Left ventricle myocardium inferior (tissue), 1 donor: ENCODE measurements at places on chromosomes 12 and 14. TPM values are rescaled to one million over a fixed set of nuclear protein-coding genes. Genes with fewer than 3 reads are reported as not detected.
A peak's percentile ranks its signal among the peaks of the same experiment; 100 is the strongest.

DNA sequence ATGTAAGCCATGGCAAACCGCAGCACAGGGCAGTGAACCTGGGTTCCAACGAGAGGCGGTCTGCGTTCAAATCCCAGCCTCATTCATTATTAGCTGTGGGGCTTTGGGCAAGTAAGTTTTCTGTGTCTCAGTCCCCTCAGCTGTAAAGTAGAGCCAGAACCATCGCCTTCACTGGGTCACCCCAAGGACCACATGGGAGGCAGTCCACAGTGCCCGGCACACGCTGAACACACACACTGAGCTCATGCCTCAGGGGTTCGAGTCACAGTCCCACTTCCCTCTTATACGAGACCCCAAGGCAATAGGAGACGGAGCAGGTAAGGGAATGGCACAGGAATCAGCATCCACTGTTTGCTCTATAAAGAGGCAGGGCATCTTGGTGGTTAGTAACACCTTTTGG is 19.1 kb downstream of the LRTM2 start:
- no peak for DNase-seq

DNA sequence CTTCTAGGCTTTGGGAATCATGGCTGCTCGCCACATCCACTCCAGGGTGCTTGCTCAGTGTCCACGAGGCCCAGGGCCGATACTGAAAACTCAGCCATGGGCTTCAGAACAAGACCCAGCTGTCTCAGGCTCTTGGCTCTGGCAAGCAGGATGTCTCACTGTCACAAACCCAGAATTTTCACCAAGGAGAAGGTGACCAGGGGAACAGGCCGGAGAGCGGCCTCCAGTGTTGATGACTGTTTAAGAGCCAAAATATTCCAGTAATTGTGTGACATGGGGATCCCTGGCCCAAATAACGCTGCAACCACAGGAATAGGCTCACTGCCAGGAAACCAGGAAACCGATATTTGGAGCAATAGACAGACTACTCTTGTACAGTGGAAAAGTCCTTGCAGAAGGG is 9.8 kb upstream of the SERPINA5 start:
- DNase-seq: peak; percentile 26

DNA sequence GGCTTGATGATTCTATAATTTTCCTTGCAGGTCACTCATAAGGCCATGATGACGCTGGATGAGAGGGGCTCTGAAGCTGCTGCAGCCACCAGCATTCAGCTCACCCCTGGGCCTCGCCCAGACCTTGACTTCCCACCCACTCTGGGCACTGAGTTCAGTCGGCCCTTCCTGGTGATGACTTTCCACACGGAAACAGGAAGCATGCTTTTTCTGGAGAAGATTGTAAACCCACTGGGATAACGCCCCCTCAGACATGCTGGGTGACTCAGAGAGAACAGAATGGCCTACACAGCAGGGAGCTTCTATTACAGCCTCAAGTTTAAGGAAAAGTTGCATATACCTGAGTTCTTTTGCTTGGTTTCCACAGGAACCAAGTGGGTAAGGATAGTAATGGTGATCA is 34.3 kb downstream of the SERPINA3 start:
- DNase-seq: no peak

DNA sequence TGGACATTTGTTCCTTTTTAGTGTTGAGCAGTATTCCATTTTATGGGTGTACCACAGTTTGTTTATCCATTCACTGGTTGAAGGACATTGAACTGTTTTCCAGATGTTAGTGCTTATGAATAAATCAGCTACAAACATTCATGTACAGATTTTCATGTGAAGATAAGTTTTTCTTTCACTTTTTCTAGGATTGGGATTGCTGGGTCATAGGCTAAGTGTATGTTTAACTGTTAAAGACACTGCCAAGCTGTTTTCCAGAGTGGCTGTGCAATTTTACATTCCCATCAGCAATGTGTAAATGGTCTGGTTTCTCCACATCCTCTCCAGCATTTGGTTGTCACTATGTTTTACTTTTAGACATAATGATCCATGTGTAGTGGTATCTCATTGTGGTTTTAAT is 14.0 kb upstream of the NID2 start:
- DNase-seq: no peak

GRCh38 chr12:11711651-11712327 is 62.3 kb downstream of the ETV6 start:
- no peak for DNase-seq

DNA sequence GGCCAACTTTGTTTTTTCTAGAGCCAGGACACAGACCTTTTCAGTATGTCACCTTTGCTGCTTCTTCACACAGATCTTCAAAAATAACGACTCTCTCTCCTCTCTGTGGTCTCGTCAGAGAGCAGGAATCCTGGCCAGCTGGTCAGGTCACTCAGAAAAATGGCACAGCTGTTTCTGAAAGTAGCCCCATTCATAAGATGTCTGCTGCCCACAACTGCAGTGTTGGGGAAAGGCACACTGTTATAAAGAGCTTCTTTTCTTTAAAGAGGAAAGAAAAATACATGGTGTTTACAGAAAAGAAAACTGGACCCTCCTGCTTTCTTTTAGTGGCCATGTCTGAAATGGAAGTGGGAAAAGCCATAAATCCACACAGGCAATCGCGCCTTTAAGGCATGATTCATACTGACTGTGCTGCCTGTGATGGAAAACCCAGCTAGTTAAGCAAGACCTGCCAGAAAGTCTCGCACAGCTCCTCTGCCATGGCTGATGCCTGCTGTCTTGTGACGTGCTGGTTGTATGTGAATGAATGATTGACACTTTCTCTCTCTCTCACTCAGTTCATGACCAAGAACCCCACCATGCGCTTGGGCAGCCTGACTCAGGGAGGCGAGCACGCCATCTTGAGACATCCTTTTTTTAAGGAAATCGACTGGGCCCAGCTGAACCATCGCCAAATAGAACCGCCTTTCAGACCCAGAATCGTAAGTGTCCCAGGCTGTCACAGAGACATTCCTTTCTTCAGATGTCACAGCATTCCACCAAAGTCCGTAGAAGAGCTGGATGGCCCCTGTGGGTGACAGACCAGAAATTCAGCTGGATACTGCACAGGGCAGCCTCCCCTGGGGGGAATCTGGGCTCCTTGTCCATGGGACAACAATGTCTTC is 147.9 kb upstream of the HIF1A start:
- DNase-seq: no peak

DNA sequence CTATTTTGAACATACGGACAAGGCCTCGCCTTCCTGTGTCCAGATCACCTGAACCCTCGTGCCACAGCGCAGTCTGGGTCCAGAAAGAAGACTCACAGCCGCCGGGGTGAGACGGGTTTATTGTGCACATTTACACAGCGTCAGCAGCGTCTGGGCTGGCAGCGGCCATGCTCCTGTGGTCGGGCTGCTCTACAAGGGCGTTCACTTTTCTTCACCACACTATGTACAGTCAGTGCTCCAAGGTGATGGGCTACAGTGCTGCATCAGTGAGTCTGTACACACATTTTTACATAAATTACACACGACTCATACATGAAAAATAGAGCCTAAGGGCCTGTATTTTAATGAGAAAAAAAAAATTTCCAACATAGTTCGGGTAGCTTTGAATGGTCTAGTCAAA is 18.0 kb downstream of the ZFYVE21 start:
- no peak for DNase-seq

DNA sequence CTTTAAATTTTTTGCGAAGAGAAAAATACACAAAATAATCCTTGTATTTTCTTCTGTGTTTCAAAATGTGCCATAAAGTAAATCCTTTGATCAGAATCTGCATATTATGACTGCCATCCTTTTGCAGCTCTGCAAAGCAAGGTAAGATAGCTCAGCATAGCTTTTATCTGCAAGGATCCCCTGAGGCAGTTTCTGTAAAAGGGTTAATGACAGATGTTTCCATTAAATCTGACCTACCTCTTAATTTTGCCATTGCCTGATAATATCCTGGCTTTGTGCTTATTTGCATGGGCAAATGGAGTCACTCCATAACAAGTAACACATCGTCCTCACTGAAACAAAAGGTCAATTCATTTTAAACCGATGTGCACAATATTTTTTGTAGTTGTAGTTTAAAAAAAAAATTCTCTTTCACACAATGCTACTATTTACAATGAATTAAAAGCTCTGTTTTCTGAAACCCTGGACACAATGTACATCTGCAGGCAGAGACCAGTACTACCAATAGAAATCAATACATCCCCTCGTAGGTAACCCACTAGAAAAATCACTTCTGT is 108.5 kb upstream of the SOX5 start:
- DNase-seq: no peak

PLBD1 gene
- 29.1 TPM for total RNA-seq

DNA sequence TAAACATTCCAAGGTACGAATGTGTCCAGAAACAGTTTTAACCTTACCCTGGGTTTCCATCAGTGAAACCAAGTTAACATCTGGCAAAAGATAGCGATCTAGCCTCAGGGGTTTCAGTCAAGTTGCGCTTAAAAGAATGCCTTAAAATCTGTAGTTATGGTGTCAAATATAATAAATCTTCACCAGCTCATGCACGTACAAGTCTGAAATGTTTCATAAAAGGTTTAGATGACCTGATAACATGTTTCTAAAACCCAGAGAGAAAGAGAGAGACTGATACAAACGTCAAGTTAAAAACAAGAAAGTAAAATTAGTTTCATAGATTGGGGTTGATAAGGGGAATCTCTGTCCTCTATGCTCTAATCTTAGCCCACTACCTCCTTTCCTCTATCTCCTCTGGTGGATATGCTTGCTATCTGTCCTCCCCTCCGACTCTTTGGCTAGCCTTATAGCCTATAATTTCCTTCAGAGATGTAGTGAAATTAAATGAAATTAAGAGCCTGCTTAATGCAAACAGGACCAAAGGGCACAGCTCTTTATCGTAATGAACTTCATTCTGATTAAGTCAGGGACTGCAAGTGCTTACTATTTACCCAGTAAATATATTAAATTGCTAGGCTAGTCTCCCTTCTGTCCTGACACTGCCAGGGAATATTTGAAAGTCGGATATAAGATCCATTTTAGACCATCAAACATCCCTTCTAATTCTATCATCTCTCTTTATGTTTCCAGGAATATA is 18.4 kb upstream of the FOS start:
- DNase-seq: no peak

TGM1 gene
- total RNA-seq: 0.96 TPM

ZDHHC22 gene
- total RNA-seq: not detected

MIP gene
- not detected for total RNA-seq

- DNase-seq: no peak
These were observed 338.0 kb downstream of the RMST start for GRCh38 chr12:97800561-97800960.

DNA sequence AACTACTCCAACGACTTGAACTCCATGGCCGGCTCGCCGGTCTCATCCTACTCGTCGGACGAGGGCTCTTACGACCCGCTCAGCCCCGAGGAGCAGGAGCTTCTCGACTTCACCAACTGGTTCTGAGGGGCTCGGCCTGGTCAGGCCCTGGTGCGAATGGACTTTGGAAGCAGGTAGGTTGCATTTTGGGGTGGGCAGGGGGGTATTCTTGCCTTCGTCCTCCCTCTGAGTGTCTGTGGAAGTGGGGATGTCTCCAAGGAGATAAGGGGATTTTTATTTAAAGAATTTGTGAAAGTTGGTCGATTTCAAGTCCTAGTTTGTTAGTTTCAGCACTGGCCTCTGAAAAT is 1.3 kb downstream of the ASCL1 start:
- DNase-seq: no peak

SLC10A1 gene
- not detected for total RNA-seq

DNA sequence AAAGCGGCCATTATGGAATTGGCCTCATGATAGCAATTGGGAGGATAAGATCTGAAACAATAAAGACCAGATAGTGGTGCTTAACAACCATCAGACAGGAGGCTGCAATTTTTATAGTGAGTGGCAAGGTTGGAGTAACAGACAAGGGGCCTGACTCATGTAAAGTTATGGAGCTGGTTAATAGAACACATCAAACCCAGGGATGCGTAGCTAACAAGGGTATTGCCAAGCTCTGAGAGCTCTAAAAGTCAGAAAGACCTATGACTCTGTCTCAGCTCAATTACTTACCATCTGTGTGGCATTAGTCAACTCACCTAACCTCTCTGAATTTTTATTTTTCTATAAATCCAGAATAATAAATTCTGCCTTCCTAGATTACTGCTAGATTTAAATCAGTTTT is 1731.5 kb upstream of the FLRT2 start:
- no peak for DNase-seq

- DNase-seq: no peak
These were observed 12.5 kb upstream of the CLEC4E start for GRCh38 chr12:8553088-8553627.

CPM gene
- total RNA-seq: 6.3 TPM

SLCO1B3 gene
- total RNA-seq: 0.60 TPM

GRCh38 chr12:117903110-117903840 is 65.5 kb downstream of the KSR2 start:
- DNase-seq: no peak

IAPP gene
- not detected for total RNA-seq

GRCh38 chr14:54621686-54622085 is 54.8 kb downstream of the SAMD4A start:
- no peak for DNase-seq

GRCh38 chr14:102499401-102500157 is 10.0 kb downstream of the ANKRD9 start:
- peak; percentile 88 for DNase-seq

- peak; percentile 33 for DNase-seq
These were observed 543.2 kb upstream of the TBX3 start for GRCh38 chr12:115227137-115227615.

SYNDIG1L gene
- 0.11 TPM for total RNA-seq

SETD1B gene
- 7.9 TPM for total RNA-seq

- no peak for DNase-seq
These were observed 65.1 kb upstream of the GPHB5 start for GRCh38 chr14:63383776-63384367.

CD27 gene
- total RNA-seq: 0.16 TPM

- DNase-seq: no peak
These were observed 36.9 kb upstream of the PRMT8 start for GRCh38 chr12:3453990-3454680.

RD3L gene
- 30.7 TPM for total RNA-seq

SLC25A47 gene
- total RNA-seq: not detected

GRCh38 chr12:84502907-84503787 is 409.5 kb downstream of the SLC6A15 start:
- DNase-seq: no peak

TAS2R9 gene
- total RNA-seq: not detected

GRCh38 chr12:25740617-25741016 is 187.5 kb upstream of the LMNTD1 start:
- no peak for DNase-seq

DNA sequence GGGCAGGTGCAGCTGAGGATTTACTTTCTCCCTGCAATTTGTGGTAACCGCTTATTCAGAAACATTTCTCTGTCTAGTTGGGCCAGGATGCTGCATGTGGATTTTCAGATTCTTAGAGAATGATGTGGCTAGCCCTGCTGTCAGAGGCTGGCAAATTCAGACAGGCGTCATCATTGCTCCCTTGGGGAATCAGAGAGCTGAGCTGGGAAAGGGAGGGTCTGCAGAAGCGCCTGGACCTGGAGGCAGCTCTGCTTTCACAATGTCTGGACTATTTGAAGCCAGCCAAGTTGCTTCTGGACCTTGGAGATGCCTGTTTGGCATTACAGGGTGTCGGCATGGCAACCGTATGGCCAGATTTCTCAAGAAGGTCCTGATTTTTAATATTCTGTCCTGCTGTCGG is 3.4 kb downstream of the GALNT16 start:
- DNase-seq: peak; percentile 62

GLS2 gene
- total RNA-seq: 0.49 TPM
